ENCODE measurements at places on chromosomes 7 and 10.

- DNase-seq: no peak
These were observed 58.4 kb downstream of the TMEM209 start for GRCh38 chr7:130146693-130147405.

- no peak for DNase-seq
These were observed 31.0 kb downstream of the AKR1B1 start for GRCh38 chr7:134427896-134428295.

- no peak for DNase-seq
These were observed 92.4 kb downstream of the CXCL12 start for GRCh38 chr10:44292390-44293002.

GRCh38 chr10:45095286-45095685 is 94.6 kb downstream of the ZNF22 start:
- DNase-seq: no peak

- no peak for DNase-seq
These were observed 109.7 kb downstream of the GNAI1 start for GRCh38 chr7:80244206-80244916.

DNA sequence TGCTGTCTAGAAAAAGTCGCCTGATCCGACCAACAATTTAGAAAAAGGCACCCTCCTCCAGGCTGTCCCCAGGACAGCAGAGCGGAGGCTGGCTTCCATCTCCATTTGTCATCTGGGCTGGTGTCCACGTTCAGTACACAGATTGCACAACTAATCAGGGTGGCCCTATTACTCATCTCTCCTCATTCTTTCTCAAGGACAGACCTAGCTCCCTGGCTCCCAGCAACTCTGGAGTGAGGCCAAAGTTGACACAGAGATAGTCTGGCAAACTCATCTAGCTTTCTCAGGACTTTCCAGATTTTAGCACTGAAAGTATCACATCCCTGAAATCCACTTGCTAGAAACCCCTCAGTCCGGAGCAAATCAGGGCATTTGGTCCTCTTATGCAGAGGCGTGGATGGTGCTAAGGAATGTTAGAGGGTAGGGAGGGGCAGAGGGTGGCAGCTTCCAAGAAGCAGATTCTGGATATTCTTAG is 75.1 kb downstream of the DNAH11 start:
- DNase-seq: no peak

DNA sequence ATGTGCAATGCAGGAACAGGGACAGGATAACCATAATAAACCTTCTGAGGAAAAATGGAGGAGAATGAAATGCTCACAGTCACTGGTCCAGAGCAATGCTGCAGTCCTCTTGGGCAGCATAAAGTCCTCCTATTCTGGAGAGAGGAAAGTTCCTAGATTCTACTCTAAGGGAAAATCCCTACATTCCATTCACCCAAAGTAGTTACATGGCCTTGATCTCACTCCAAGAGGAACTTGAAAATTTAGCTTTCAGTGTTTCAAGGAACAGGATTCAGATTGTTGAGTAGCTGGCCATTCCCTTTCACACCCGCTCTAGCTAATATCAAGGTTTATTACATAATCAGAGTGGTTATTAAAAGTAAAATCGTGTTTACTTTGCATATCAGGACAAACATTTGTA is 168.3 kb downstream of the CHRM2 start:
- DNase-seq: no peak

GRCh38 chr7:148625342-148625741 is 34.8 kb downstream of the C7orf33 start:
- no peak for DNase-seq
